OCI-LY7 (cell line): ENCODE measurements at places on chromosomes 4 and X. TPM values are rescaled to one million over a fixed set of nuclear protein-coding genes. Genes with fewer than 3 reads are reported as not detected.

The TECRL gene
- not detected in 2 replicates for total RNA-seq

The CENPVL3 gene
- total RNA-seq = not detected in 2 replicates

The KLHL13 gene
- total RNA-seq = not detected in 2 replicates

The LONRF3 gene
- not detected in 2 replicates for total RNA-seq

The ZNF182 gene
- total RNA-seq = 9.7 and 9.8 TPM in 2 replicates

The NWD2 gene
- not detected in 2 replicates for total RNA-seq

The RIPPLY1 gene
- not detected in 2 replicates for total RNA-seq

The FIP1L1 gene
- 85.7 and 86.9 TPM in 2 replicates for total RNA-seq

The TMPRSS11F gene
- not detected in 2 replicates for total RNA-seq

The TAF7L gene
- not detected in 2 replicates for total RNA-seq

The RAB40A gene
- total RNA-seq = 0.38 and 0.66 TPM in 2 replicates

The GAGE2A gene
- total RNA-seq = not detected in 2 replicates

The TCEAL2 gene
- not detected in 2 replicates for total RNA-seq

The TMPRSS11D gene
- not detected in 2 replicates for total RNA-seq

The ADGRA3 gene
- not detected in 2 replicates for total RNA-seq

The WWC2 gene
- total RNA-seq = not detected in 2 replicates

The GNL3L gene
- total RNA-seq = 63.4 and 71.5 TPM in 2 replicates
